ENCODE measurements at places on chromosomes 12 and 14.
A peak's percentile ranks its signal among the peaks of the same experiment; 100 is the strongest.

DNA sequence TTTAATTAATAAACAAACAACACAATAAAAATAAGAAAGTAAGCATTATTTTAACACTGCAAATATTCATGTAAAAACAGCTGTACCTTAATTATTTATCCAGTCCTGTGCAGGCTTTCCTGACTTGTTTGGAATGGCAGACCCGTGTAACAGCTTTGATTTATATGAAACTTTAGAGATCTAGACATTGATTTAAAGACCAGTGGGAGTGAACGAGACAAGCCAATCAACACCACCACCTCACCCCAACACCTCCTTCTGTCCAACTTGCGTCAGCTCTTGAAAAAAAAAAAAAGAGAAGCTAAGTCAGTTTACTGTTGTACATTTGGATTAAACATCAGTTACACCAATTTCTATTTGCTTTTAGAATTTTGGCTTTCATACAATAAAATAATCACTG lies 22.3 kb downstream of the SLC38A4 start:
- DNase-seq = no peak

GRCh38 chr12:54300225-54300731 lies 537 bp downstream of the NFE2 start:
- no peak for DNase-seq

GRCh38 chr14:51464411-51464810 lies 187.3 kb upstream of the FRMD6 start:
- no peak for DNase-seq

DNA sequence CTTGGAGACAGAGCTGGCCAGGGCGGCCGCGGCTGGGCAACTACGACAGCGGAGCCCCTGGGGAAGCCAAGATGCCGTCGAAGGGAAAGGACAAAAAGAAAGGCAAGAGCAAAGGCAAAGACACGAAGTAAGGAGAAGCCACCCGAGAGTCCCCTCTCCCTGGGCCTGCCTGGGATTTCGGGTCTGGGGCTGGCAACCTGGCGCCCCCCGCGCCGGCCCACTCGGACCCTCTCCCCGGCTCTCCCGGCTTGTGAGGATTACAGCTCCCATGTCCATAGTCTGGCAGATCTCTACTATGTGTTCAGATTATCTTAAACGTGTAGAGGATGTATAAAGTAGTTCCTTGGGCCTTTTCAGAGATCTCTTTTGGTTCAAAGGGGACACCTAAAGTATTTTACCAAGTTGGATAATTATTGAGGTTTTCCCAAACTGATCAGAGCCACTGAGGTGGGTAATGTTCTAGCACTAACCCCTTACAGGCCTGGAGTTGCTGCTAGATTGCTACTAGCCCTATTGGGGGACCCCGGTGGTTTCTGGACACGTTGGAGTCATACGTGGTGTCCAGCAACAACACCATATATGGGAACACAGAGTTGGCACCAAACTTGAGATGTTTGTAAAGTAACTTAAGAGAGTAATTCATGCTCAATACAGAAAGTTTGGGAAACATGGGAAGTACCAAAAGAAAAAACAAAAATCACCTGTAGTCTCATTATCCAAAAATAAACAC lies 424 bp downstream of the BBOF1 start:
- DNase-seq = peak; percentile 16

DNA sequence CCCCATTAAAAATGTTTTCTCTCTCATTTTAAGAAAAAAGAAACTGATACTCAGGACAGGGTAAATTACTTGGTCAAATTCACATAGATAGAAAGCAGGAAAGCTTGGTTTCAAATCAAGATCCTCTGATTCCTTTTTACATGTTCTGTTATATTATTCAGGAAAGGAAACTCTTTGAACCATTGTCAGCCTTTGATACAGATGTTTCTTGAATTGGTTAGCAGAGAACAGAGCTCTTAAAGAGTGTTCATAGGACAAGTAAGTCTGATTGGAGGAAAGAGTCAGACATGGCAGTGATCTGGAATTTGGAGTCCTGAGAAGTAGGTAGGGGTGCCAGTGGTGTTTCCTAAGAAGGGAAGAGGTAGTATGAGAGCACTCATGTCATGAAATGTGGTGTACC lies 165.2 kb upstream of the BCL2L14 start:
- no peak for DNase-seq

DNA sequence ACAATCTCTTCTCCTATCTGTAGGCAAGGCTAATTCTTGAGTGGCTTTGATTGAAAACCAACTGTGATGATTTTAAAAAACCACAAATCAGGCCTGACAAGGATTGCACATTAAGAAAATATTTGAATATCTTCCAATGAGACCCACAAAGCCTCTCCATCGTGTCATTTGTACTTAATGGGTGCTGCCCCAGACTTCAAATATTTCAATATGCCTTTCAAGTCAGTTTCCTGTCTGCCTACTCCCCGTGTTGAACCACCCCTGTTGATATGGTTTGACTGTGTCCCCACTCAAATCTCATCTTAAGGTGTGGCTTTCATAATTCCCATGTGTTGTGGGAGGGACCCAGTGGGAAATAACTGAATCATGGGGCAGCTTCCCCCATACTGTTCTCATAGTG lies 159.7 kb upstream of the EGLN3 start:
- no peak for DNase-seq

DNA sequence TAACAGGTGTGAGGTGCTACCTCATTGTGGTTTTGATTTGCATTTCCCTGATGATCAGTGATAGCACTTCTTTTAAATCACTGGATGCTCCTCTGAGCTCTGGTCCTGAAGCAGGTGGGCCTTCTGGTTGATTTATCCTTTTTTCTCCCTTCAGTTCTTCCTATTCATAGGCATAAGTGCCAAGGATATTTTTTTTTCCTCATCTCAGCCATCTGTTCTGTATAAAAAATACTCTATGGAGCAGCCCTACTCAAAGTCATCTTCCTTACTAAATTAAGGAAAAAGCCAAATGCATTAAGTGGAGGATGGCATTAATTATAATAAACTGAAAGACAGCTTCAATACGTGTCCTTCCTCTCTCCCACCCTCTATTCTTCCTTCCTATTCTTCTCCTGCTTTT lies 18.4 kb downstream of the SPIC start:
- DNase-seq = no peak

- DNase-seq = no peak
Observed at GRCh38 chr14:102544747-102545460, 35.3 kb upstream of the ANKRD9 start.

DNA sequence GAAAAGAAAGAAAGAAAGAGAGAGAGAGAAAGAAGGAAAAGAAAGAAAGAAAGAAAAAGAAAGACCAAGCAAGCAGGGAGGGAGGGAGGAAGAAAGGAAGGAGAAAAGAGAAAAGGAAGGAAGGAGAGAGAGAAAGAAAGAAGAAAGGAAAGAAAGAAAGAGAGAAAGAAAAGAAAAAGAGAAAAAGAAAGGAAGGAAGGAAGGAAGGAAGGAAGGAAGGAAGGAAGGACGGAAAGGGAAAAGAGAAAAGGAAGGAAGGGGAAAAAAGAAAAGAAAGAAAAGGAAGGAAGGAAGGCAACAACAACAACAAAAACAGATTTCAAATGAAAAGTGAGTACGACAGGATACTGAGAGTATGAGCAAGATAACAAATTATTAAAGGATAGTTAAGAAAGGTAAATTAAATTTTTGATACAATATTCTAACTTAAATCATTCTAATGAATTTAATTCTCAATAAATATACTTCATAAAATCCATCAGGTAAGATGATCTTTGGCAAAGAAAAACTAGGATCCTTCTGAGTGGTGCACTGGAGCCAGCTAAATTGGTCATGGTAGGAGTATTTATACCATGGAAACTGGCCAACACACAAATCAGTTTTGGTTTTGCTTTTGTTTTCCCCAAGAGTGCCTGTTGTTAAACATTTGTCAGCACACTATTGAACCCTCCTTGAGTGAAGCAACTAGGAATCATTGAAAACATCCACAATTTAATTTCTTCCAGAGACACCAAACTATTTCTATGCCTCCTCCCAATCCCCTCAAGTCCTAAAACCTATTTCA lies 56.1 kb upstream of the DYRK2 start:
- peak; percentile 45 for DNase-seq

DNA sequence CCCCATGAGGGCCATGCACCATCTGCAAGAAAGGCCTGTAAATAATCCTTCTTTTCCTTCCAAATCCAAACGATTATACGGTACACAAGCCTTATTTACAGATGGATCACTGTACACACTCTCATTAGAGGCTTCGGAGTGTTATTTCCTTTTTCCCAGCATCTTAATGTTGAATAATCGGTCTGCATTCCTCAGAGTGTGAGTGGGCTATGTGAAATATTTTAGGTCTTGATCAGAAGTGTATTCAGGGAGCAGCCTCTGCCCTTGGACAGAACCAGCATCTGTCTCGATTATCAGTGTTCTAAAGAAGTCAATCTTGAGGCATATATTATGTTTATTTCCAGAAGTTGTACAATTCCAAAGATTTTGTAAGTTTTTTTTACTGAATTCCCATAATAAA lies 340.6 kb downstream of the SEC23A start:
- no peak for DNase-seq

DNA sequence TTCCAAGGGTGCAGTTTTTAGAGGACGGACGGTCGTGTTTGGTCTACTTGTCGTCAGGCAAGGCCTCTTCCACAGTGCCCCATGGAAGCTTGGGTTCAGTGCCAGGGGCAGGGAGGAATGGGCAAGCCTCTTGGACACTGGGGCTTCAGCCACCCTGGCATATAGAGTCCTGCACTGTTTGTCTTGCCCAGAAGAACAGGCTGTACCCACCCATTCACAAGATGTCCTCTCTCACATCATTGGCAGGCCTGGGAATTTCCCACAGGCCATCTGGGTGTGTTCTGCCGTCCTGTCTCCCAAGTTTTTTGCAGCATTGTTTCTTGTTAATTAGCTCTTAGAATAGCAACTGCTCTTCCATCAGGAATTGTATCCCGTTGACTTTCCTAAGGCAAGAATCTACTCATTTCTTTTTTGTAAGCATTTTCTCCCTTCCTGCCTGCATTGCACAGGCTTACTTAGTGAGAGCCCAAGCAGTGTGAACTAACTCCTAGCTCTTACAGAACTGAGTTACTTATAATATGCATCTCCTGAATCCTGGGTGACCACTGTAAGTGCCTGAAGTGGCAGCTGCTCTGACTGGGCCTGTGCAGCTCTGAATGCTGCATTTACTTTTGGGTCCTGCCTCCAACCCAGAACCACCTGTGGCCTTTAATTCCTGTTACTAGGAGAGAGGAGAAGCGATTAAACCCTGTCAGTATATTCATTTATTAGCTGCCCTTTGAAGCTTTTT lies 149.4 kb upstream of the HIF1A start:
- DNase-seq = no peak

GRCh38 chr12:111158992-111159391 lies 209.9 kb downstream of the PHETA1 start:
- no peak for DNase-seq

DNA sequence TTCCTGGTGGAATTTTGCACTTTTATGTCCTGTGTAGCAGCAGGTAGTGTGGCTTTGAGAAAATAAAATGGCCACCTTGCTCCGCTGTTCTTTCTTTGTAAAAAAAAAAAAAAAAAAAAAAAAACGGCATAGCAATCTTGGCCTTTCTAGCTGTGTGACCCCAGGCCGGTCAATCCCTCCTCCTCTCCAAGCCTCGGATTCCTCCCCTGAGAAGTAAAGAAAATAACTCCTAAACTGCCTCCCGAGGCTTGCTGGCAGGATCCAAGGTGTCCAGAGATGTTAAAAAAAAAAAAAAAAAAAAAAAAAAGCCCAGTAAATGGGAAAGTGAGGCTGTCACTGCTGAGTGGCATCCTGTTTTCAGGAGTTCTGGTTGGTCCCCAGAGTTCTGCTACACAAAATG lies 23.9 kb upstream of the MAP1LC3B2 start:
- DNase-seq = no peak

DNA sequence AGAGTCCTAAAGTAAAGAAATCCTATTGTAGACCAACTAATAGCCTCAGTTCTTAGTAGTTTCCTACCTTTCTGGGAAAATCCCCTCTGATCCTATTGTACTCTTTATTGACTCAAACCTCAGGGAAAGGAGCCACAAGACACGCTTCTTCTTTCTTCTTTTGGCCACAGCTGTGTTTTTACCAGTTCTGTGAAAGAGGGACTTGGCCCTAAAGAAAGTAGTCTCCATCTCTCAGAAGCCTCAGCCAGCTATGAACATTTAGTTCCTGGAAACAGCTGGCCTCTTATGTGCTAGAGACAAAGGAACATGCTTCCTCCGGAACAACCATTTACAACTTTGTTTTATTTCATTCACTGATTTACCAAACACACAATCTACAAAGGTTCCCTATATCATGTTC lies 66.1 kb upstream of the ARID2 start:
- no peak for DNase-seq

- DNase-seq = no peak
Observed at GRCh38 chr12:105502426-105502930, 172.0 kb downstream of the C12orf75 start.

DNA sequence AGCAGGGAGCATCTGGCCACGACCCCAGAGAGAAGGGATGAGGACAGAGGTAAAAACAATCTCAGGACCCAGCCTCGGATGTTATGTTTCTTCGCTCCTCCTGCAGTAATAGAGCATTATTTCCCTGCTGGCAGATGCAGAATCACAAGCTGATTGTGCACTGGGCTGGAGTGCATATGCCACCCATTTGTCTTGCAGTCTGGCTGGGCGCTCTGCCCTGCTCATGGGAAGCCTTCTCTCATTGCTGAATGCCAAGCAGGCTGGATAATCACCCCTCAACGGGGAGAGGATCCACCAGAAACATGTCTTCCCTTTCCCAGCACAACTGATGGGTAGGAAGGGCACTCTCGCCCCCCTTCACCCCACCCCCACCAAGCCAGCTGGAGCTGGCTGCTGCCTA lies 8.5 kb upstream of the VASH1 start:
- DNase-seq = no peak

GRCh38 chr14:106207316-106207715 lies 680.9 kb downstream of the TMEM121 start:
- DNase-seq = no peak

- DNase-seq = peak; percentile 14
Observed at GRCh38 chr12:107912421-107913004, 138.0 kb downstream of the ASCL4 start.

All from RWPE1 (cell line).